ENCODE measurements at places on chromosomes 7 and 10.

DNA sequence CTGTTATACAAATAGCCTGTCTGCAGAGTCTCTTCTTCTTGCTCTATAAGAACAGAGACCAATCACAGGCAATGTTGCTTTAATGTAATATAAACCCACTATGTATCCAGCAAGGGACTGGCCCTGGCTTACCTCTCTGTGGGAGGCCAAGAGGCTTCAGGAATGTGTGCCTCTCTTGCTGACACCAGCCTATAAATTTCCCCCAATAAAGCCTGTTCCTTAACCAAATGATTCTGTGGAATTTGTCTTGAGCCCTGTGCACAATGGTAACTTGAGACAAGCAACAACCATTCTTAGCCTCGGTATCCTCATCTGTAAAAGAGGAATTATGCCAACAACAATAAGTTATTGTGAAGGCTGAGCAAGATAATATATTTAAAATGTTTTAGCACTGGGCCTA lies 563.7 kb downstream of the GRM8 start:
- no peak for DNase-seq

- no peak for DNase-seq
These were observed 438.6 kb upstream of the GALNT17 start for GRCh38 chr7:70693321-70693685.

DNA sequence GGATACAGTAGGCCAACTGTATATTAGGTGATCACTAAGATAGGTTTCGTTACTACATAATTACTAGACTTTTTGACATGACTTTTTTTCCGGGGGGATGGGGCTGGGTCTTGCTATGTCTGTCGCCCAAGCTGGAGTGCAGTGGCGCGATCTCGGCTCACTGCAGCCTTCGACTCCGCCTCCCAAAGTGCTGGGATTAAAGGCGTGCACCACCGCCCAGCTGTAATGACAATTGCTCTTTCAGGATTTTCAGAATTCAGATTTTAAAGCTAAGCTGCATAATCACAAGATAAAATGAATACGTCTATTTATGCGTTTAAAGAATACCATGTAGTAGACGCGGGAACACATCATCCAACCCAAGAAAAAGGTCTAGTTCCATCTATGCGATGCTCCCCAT lies 982 bp downstream of the IDI1 start:
- no peak for DNase-seq

DNA sequence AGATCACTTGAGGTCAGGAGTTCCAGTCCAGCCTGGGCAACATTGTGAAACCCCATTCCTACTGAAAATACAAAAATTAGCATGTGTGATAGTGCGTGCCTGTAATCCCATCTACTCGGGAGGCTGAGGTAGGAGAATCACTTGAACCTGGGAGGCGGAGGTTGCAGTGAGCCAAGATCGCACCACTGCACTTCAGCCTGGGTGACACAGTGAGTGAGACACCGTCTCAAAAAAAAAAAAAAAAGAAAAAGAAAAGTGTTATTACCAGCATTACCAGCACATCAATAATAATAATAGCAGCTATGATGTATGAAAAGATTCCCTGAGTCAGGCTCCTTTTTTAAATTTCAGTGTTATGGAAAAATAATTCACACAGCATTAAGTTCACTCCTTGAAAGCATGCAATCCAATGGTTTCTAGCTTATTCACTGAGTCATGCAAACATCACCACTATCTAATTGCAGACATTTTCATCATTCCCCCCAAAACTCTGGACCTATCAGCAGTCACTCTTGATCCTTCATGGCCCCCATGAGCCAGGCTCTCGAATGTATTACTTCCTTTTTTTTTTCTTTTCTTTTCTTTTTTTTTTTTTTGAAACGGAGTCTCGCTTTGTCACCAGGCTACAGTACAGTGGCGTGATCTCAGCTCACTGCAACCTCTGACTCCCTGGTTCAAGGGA lies 228.4 kb downstream of the FANK1 start:
- no peak for DNase-seq

DNA sequence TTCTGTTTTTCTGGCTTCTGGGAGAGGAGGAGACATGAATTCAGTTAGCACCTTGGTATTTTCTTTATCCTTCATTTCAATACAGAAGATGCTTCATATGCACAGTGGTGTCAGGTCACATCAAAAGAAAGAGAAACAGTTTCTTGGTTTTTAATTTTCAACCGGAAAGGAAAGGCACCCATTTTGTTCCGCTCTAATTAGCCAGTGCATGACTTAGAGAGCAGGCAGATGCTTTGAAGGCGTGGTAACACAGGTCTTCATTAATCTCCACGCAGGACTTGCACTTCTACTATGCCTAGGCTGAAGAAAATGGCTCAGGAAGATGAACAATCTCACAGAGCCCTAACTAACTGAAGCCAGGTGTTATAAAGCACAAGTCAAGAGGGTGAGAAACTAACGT lies 70.4 kb upstream of the ATRNL1 start:
- no peak for DNase-seq

- DNase-seq, result no peak
These were observed 348.5 kb downstream of the KCNMA1 start for GRCh38 chr10:77289027-77289501.

DNA sequence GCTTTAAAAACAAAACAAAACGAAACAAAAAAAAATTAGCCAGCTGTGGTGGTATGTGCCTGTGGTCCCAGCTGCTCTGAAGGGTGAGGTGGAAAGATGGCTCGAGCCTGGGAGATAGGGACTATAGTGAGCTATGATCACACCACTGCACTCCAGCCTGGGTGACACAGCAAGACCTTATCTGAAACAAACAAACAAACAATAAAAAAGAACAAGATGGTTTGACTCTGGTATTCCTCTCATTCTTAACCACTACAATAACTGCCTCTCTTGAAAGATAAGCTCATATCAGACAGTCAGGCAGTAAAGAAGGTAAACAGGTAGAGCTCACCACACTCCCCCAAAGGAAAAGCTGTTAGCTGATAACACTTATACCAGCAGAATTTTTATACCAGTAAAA lies 14.1 kb upstream of the DUSP5 start:
- no peak for DNase-seq

DNA sequence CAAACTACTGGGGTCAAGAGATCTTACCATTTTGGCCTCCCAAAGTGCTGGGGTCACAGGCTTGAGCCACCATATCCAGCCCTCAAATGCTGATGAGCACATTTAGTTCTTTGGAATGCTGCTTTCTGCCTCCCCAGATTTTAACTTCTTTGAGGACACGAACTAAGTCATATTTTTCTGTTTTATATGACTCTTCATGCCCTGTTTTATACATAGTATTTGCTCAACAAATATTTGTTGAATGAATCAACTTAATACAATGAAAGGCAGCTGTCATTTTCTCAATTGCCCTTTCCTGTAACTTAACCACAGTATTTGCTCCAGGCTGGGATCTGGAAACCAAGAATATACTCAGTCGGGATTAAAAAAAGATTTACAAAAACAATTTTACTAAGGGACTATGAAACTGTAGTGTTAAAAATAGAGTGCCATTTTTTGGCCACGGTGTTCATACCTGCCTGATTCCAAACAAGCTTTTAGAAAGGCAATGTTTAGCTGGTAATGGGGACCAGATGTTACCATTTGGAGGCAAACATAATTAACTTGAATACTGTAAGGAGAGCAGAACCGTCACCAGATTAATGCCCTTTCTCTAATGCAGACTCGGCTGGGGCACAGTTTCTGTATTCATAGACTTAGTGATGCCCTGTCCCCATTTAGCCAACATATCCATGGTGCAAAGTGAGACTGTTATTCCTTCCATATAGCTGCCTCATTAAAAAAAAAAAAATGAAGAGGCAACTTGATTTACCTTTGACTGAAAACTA lies 117.6 kb downstream of the NRP1 start:
- DNase-seq, result no peak

DNA sequence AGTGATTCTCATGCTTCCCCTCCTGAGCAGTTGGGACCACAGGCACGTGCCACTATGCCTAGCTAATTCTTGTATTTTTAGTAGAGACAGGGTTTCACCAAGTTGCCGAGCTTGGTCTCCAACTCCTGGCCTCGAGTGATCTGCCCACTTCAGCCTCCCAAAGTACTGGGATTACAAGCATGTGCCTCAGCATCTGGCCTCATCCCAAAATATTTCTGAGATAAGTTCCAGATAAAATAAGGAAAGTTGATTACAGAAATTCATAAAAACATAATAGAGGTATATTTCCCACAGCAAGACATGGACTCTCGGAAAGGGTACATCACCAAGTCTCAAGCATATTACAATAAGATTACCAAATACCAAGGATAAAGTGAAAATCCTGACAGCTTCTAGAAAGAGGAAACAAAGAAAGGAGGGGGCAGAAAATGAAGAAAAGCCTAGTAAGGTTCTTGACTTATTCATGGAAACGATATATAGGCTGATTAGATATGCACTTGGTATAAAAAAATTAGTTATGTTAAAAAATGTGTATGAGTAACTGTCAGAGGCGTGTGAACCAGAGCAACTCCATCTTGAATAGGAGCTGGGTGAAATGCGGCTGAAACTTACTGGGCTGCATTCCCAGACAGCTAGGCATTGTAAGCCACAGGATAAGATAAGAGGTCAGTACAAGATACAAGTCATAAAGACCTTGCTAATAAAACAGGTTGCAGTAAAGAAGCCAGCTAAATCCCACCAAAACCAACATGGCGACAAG lies 35.0 kb downstream of the IQUB start:
- no peak for DNase-seq

DNA sequence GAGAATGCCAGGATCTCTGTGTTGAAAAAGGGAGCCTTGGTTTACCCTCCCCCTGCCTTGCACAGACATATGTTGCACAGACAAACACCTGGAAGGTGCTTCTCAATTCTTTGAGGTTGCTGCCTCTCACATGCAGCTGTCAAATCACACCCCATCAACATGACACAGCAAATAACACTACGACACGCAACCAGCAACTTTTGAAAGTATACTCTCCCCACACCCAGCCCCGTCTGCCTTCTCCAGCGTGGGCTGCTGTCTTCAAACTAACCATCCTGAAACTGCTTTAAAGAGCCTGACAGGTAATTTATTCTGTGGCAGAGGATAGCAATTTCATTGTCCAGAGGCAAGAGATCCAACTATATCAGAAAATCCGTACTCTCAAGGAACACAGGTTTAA lies 136.1 kb downstream of the PLXNA4 start:
- DNase-seq, result no peak

DNA sequence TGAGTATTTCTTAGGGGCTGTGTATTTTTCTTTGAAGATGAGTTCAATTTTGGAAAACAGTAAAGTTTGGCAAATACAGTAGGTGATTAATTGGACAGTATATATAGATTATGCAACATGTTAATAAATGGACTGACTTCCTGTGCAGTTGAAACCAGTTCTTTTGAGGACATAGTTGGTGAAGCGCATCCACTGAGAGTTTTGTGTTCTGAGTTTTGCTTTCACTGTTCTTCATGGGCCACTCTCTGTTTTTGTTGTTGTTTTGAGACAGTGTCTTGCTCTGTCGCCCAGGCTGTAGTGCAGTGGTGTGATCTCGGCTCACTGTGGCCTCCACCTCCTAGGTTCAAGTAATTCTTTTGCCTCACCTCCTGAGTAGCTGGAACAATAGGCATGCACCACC lies 109.0 kb downstream of the SDHAF3 start:
- DNase-seq, result no peak

GRCh38 chr7:118328505-118329211 lies 104.2 kb downstream of the ANKRD7 start:
- DNase-seq, result no peak

- no peak for DNase-seq
These were observed 96.4 kb upstream of the ZMIZ1 start for GRCh38 chr10:78972160-78972946.

DNA sequence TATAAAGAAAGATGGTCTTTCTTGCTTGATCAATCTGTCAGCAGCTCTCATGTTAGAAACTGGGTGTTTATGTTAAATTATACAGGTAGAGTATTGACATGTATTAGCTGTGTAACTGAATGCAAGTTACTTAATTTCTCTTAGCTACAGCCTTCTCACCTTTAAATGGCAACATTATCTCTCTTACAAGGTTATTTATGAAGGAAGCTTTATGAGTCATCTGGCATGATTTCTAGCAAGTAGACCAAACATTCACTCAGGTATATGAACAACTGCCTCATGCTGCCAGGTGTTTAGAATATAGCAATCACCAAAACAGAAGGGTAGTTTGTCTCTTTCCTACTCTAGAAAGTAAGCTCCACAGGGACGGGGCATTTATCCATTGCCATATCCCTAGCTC lies 8.5 kb downstream of the ARL4A start:
- no peak for DNase-seq

DNA sequence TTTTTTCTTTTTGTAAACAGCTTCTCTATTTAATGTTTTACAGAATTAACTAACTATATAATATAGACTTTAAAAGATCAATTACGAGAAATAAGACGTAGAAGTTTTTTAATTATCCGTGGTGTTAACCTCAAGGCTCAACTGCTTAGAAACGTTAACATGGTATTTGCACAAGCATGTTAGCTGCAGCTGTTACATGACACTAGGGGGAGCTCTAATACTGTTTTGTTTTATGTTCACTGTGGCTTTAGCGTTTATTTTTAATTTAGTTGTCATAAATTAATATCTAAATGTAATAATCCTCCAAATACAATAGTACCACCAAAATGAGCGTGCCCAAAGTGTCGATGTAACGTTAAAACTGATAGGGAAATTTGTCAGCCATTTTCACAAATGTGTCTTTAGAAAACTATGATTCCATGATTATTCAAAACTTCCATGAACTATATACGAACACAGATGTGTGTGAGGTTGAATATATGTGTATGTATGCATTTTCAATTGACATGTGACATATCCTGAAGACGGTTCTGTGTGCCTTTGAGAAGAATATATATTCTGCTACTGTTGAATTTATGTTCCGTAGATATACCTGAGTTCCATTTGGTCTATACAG lies 828.8 kb upstream of the MBL2 start:
- no peak for DNase-seq

- DNase-seq, result no peak
These were observed 108.0 kb downstream of the UNCX start for GRCh38 chr7:1340461-1341360.

DNA sequence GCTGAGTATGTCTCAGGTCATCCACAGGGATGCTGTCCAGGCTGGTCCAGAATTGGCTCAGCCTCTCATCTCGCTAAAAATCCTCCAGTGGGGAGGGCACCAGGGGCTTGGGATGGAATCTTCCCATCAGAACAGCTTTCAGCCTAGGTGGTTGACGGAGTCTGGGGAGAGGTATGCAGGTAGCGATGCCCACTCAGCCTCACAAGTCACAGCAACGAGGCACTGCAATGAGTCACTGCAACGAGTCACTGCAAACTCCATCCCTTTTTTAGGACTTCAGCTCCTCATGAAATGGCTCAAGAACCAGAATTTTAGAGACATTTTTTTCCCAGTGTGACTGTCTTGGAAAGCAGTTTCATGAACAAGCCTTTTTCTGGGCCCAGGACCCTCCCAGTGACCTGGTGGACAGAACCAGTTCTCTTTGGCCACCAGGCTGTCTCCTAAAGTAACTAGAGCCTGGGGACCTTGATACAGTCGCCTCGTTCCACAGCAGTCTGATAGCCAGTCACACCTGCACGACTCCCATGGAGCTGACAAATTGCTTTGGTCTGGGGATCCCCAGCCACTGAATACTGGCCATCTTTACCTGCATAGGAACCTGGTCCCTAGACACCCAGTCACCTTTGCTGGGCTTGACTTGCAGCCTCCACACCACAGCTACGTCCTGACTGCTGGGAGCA lies 41.3 kb upstream of the PPP2R2D start:
- DNase-seq, result no peak

- DNase-seq, result no peak
These were observed 123.0 kb upstream of the SEC61G start for GRCh38 chr7:54881816-54882520.
